ENCODE measurements at places on chromosomes 1 and 21.

- no peak for DNase-seq
Measured at GRCh38 chr1:167357305-167357704, 136.6 kb downstream of the POU2F1 start.

DNA sequence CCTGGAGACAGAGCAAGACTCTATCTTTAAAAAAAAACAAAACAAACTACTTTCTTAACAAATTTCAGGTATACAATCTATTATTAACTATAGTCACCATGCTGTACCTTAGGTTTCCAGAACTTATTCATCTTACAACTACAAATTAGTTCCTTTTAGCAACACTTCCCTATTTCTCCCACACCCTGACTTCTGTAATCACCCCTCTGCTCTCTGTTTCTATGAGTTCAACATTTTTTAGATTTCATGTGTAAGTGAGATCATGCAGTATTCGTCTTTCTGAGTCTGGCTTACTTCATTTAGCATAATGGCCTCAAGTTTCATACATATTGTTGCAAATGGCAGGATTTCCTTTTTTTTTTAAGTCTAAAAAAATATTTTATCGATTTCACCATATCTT lies 77.9 kb upstream of the LPGAT1 start:
- DNase-seq: no peak

DNA sequence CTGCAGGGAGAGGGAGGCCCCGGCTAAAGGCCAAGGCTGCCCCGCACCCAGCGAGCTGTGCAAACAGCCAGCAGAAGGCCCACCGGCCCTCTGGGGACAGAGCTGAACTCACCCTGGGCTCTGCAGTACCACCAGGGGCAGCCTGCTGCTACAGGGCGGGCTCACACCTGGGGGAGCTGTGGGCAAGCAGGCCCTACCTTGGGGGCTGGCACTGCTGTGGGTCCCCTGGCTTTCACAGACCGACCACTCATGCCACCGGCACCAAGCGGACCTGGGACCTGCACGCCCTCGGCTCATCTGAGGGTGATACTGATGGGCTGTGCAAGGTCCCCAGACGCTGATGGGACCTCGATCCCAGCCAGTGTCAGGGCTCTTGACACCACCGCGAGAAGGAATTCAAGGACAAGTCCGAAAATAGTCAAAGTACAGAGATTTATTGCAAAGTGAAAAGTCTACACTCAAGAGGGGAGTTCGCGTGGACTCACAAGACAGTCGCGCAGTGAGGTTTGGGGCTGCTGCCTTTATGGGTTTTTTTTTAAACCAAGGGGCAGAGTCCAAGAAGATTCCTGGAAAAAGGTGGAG lies 61.0 kb upstream of the ADARB1 start:
- DNase-seq: no peak

DNA sequence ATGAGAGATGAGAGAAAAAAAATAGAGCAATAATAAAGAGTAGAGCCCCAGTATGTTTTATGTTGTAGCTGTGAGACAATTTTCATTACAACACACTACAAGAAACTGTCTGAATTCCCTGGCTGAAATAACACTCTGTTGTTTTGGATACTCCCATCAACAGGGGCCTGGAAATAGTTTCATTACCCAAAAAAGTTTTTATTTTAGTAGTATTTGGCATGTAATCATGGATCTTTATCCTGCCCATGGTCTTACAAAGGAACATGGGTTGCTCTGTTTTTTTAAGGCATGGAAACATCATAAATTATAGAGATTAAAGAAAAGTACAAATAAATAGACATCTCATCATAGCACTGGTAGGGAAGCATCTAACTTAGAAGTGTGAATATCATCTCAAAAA lies 56.3 kb downstream of the GNG12 start:
- no peak for DNase-seq

GRCh38 chr1:165915932-165916348 lies 88.5 kb downstream of the UCK2 start:
- DNase-seq: no peak
